ENCODE measurements at places on chromosomes 4 and X.

DNA sequence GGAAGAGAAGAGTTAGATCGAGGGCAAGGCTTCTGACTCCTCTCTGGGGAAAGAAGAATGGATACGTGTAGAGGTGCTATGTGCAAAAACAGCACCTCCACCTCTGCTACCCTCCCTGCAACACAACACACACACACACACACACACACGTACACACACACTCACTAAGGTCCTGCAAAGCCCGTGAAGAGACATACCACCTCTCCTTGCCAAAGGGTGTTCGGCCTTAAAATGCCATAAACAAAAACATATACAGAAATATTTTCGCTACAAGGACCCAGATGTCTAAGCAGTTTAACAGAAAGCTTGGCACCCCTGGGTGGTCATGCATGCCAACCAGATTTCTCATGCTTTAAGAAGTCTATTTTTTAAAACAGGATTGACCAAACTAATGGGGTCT is 1.5 kb downstream of the TIFA start:
- no peak for DNase-seq

- no peak for DNase-seq
Measured at GRCh38 chr4:29309050-29309449, 1411.1 kb upstream of the PCDH7 start.

DNA sequence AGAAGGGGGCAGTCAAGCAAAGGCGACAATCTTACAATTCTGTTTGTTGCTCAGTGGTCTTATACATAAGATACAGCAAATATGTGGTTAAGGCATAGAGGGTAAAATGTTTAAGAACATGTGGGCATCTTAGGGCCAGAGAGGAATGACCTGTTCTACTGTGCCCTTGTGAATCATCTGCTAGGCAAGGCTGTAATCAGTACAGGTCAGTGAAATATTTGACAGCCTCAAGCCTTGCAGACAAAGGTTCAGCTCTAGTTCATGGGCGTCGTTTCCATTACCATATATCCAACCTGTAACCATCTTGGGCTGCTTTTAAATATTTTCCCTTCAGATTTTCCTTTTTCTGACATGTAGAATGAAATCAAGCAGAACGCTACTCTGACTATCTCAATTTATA is 37.3 kb downstream of the AGA start:
- DNase-seq: no peak

GRCh38 chrX:13857804-13858203 is 40.9 kb upstream of the GPM6B start:
- DNase-seq: no peak

DNA sequence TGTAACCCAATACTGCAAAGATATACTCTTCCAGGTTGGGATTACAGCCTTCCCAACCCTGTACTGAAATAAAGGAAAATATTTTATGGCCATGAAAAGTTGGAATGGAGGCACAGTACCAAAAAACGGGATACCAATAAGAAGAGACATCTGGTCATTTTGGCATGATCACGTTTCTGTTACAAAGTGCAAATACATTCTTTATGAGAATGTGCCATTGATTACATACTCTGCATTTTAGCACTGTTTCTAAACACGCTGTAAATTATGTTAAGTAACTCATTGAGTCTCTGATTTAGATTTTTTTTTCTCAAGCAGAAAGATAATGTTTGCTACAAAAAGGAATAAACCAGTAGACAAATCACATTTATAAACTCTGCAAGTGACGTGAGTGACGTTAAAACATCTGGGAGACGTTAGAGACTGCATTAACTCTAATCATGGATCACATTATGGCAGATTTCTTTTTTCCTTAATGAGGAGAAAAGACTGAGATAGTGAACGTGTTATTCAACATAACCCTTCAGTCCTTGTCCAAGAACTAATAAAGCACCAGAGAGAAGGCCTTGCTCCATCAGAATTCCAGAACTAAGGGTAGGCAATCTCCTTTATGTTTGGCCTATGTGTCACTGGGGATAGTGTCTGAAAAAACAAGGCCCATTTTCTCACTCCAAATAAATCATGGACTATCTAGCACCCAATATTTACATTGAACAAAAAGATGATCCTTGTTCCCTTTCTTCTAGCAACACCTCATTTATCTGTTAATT is 31.0 kb downstream of the UNC5C start:
- no peak for DNase-seq

DNA sequence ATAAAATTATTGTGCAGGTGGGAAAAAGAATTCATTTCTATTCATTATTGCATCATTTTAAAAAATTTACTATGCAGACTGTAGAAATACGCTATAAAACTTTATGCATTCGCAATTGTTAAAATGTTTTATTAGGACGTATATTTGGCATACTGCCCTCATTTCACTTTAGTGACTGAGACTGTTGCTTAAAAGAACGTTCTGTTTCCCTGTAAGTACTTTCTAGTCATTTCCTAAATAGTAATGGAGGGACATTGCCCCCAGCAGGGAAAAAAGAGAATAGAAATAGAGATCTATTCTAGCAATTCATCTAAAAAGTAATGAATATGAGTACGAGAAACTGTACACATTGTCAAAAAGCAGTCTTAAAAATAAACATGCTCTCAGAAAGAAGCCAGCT is 1295.8 kb upstream of the TENM3 start:
- DNase-seq: no peak

GRCh38 chr4:72951628-72952027 is 117.9 kb downstream of the COX18 start:
- no peak for DNase-seq

- DNase-seq: no peak
Measured at GRCh38 chrX:154419688-154420401, 8.5 kb downstream of the TAFAZZIN start.

DNA sequence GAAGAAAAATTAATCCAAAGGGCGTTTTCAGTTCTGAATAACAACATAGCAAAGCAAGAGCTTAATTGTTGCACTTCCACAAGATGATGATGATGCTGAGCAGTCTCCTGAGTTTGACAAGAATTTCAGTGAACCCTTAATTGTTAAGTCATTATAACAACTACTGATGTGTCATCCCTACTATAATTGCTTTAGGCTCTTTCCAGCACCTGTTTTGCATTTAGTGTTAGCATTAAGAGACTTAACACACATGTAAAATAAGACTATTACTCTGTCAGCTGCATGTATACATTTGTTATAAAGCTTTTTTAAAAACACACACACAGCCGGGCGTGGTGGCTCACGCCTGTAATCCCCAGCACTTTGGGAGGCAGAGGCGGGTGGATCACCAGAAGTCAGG is 37.9 kb upstream of the GALNT7 start:
- no peak for DNase-seq

- DNase-seq: no peak
Measured at GRCh38 chr4:16860516-16860915, 37.9 kb downstream of the LDB2 start.

- no peak for DNase-seq
Measured at GRCh38 chrX:105882581-105883275, 60.4 kb downstream of the NRK start.

GRCh38 chrX:147226801-147227200 is 412.3 kb upstream of the CXorf51A start:
- DNase-seq: no peak

- DNase-seq: no peak
Measured at GRCh38 chr4:91914176-91914804, 389.5 kb upstream of the GRID2 start.

GRCh38 chrX:104745152-104745551 is 179.2 kb downstream of the IL1RAPL2 start:
- no peak for DNase-seq

DNA sequence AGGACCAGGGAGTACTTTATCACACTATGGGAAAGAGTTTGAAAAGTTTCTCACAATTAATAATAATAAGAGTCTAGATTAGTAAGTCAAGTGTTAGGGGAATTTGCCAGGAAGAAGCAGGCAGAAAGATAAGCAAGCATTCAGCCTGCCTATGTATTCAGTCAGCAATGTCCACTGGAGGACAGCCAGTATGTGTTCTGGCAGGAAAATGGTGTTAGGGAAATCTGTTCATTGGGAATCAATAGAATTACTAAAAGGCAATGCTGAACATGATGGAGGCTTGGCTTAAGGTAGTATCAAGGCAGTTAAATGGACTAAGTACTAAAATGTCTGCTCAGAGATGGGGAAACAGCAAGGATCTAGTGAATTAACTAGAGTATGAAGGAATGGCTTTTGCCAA is 221.2 kb downstream of the PPP4R3C start:
- DNase-seq: no peak

- DNase-seq: no peak
Measured at GRCh38 chrX:72604112-72604511, 31.5 kb upstream of the HDAC8 start.

- no peak for DNase-seq
Measured at GRCh38 chr4:102477657-102478056, 23.5 kb upstream of the NFKB1 start.

- no peak for DNase-seq
Measured at GRCh38 chr4:24988776-24989175, 42.0 kb downstream of the LGI2 start.

GRCh38 chr4:182604161-182604622 is 313.0 kb downstream of the DCTD start:
- DNase-seq: peak; percentile 42

DNA sequence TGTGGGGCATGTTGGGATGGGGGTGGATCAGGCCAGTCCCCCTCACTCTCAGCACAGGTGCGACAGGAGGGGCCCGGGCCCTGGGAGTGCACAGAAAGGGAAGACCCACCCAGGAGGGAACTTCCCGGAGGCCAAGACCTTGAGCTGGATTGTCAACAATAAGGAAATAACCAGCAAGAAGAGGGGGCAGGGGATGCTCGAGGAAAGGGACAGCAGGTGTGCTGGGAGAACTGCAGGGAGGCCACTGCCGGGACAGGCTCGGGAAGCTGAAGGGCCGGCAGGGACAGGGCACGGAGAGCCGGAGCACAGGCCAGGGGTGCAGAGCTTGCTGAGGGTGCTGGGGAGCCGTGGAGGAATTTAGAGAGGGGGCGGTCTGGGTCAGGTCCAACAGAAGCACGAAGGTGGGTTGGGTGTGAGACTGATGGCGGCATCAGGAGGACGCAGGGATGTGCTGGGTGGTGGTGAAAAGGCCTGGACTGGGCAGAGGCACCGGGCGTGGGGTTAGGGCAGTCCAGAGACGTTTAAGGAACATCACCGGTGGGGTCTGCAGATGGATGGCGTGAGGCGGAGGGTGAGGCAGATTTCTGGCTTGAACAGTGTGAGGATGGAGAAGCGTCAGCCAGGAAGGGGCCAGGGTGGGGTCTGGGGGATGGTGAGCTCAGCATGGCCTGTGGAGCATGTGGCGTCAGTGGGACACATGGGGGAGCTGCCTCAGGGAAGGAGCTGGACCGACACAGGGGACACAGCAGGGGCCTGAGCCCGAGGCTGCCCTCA is 54.8 kb downstream of the ADRA2C start:
- DNase-seq: no peak

DNA sequence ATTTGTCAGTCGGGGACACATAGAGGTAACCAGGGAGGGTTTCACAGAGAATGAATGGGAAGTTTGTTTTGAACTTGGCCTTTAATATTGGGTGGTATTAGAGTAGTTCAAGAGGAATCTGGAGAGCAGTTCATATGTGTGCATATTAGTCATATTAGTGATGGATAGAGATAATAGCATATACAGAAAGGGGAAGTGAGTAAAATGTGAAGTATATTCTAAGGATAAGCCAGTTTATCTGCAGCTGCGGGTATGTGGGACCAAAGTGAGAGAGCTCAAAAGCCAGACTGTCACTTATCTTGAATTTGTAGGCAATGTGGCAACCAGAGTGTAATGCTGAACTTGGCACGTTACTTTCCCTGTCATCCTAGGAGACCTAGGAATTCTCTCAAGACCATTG is 169.9 kb downstream of the AFF2 start:
- no peak for DNase-seq

GRCh38 chr4:57370691-57371090 is 260.5 kb upstream of the IGFBP7 start:
- DNase-seq: no peak

DNA sequence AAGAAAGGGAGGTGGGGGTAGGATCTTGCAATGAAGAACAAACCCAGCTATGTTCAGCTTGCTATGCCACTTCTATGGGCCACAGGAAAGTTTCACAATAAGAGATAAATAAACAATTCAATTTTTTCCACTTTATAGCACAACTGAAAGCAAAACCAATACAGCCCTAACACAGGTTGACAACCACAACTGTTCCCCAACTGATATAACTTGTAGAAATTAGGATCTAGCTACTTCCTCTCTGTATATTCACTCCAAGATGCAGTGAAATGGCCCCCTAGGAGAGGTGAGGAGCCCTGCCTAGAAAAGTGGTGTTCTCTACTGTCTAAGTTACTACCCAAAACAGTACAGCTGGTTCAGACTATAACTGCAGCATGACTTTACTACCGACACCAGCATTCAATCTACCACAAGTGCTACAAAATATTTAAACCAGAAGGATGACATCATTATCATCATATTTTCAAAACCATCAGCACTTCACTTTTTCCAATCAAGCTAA is 77.0 kb downstream of the FBXW7 start:
- DNase-seq: no peak

GRCh38 chr4:47619691-47620090 is 134.6 kb downstream of the ATP10D start:
- DNase-seq: no peak

DNA sequence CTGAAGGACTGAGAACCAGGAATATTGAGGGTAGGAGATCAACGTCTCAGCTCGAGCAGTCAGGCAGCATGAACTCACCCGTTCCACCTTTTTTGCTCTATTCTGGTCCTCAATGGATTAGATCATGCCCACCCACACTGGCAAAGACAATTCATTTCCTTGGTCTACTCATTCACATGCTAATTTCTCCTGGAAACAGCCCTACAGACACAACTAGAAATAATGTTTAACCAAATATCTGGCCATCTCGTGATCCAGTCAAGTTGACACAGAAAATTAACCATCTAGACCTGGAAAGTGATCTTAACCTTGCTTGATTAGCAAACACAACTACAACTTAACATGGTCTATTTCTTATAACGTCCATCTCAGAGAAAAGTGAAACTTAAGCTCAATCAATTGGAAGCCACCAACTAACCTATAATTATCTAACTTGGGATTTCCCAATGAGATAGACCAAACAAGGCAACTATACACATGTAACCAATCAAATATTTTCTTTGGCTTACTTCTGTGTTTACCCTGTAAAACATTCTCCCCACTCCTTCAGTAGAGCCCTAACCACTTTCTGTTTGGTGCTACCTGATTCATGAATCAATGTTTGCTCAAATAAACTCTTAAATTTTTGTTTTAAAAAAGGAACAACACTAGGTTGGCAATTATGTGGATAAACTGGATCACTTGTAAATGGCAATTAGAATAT is 69.7 kb upstream of the MAMLD1 start:
- DNase-seq: no peak

- no peak for DNase-seq
Measured at GRCh38 chr4:175092114-175092513, 174.0 kb downstream of the ADAM29 start.

DNA sequence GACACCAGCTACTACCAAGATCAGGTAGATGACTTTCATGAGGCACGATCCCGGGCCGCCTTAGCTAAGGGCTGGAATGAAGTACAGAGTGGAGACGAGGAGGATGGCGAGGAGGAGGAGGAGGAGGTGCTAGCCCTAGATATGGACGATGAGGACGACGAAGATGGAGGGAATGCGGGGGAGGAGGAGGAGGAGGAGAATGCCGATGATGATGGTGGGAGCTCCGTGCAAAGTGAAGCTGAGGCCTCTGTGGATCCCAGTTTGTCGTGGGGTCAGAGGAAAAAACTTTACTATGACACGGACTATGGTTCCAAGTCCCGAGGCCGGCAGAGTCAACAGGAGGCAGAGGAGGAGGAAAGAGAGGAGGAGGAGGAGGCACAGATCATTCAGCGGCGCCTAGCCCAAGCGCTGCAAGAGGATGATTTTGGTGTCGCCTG is 481 bp downstream of the UTP3 start:
- no peak for DNase-seq
